LHCN-M2 (cell line): ENCODE measurements at places on chromosomes 6 and 20. TPM values are rescaled to one million over a fixed set of nuclear protein-coding genes. Genes with fewer than 3 reads are reported as not detected.
A peak's percentile ranks its signal among the peaks of the same experiment; 100 is the strongest.

HCRTR2 gene
- not detected in 2 replicates for total RNA-seq

RFX6 gene
- not detected in 2 replicates for total RNA-seq

EZR gene
- 84.7 and 93.2 TPM in 2 replicates for total RNA-seq

EGFL8 gene
- 1.3 and 2.4 TPM in 2 replicates for total RNA-seq

CNBD2 gene
- total RNA-seq = 1.4 TPM in 2 replicates

CST3 gene
- total RNA-seq = 356 and 431 TPM in 2 replicates

NFKBIL1 gene
- total RNA-seq = 21.2 and 26.8 TPM in 2 replicates

OPN5 gene
- not detected in 2 replicates for total RNA-seq

SLC44A4 gene
- 0.06 TPM in 1 of 2 replicates, not detected in the other for total RNA-seq

DNA sequence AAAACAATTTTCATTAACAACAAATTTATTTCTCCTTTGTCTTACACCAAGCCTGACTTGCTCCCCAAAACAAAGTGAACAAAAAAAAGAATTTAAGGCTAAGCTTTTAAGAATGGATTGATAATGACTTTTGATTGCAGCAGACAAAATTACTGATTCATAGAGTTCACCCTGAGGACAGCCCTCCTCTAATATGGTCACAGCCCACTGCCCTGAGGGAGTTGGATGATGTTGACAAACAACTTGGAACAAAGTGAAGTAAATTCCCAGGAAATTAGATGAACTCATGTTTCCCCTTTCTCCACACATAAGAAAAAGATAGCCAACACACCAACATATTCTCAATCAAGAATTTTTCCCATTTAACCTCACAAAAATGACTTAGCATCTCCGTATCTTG is 7.7 kb upstream of the ISM1 start:
- no peak for DNase-seq

DNA sequence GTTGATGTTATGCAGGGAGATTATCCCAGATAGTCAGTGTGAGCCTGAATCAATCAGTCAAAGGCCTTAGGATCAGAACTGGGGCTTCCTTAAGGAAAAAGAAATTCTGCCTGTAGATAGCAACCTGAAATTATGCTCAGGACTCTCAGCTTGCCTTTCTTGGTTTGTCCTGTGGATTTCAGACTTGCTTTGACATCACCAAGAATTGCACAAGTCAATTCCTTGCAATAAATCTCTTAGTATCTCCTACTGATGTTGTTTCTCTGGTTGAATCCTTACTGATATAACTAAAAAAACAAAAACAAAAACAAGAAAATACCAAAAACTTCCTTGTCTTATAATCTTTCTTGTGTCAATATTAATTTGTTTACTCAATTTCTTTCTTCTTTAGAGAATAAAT is 258.9 kb upstream of the TCF21 start:
- no peak for DNase-seq

GRCh38 chr6:33314515-33314942 is 651 bp upstream of the TAPBP start:
- peak; percentile 77 for DNase-seq

GRCh38 chr20:815914-816606 is 17.5 kb upstream of the FAM110A start:
- no peak for DNase-seq

- no peak for DNase-seq
These were observed 57.9 kb upstream of the MLN start for GRCh38 chr6:33861722-33862121.

GRCh38 chr6:85192596-85192995 is 257.3 kb upstream of the NT5E start:
- DNase-seq = peak; percentile 22

- peak; percentile 8 for DNase-seq
These were observed 14.0 kb downstream of the DPPA5 start for GRCh38 chr6:73340048-73340447.

DNA sequence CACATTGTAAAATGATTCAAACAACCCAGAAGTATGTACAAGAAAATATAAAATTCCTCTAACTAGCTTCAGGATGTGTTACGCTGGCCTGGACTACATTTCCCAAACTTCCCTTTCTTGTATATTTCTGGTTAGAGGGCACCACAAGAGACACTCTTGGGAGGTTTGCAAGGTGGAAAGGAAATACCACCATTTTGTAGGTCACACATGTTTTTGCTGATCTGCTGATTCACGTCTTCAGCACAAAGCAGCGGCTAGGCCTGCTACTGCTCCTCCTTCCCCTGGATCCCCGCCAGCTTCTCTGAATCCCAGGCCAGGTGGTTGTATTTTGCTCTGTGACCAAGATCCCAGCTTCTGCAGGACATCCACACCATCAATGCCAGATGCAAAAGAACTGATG is 104.2 kb downstream of the AGPAT4 start:
- peak; percentile 59 for DNase-seq

- no peak for DNase-seq
These were observed 2.8 kb upstream of the HMGA1 start for GRCh38 chr6:34233867-34234266.

DNA sequence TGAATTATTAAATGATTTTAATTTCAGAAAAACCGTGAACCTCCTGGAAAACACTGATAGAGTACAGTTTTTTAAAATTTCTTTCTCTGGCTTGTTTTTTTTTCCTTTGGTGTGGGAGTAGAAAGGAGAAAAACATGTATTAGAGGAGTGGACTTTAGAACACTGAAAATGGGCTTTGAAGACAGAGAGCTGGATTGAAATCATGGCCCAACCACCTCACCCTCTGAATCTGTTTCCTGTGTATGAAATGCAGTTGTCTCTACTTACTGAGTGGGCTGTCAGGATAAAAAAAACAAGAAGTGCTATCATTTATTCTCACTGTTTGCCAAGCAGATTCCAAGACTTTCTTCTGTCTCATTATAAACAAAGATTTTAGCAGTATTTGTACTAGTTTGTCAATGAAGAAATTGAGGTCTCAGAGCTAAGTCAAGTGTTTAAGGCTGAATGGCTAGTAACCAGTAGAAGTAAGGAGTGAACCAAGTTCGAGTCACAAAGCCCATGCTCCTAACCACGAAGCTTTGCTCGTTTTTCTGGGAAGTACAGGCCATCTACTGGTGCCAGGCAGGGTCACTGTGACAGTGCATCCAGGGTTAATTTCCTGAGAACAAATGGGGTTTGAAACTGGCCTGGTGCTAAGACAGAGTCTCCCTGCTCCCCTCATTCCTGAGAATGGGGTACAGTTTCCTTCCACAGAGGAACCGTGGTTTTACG is 256.4 kb downstream of the TMEM242 start:
- peak; percentile 36 for DNase-seq

DNA sequence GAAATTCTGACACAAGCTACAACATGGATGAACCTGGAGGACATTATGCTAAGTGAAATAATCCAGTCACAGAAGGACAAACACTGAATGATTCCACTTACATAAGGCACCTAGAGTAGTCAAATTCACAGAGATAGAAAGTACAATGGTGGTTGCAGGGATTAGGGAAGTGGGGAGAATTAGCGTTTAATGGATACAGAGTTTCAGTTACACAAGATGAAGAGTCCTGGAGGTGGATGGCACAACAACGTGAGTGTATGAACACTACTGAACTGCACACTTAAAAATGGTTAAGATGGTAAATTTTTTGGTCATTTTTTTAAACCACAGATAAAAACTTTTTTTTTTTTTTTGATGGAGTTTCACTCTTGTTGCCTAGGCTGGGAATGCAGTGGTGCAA is 24.7 kb downstream of the MOCS3 start:
- no peak for DNase-seq

DNA sequence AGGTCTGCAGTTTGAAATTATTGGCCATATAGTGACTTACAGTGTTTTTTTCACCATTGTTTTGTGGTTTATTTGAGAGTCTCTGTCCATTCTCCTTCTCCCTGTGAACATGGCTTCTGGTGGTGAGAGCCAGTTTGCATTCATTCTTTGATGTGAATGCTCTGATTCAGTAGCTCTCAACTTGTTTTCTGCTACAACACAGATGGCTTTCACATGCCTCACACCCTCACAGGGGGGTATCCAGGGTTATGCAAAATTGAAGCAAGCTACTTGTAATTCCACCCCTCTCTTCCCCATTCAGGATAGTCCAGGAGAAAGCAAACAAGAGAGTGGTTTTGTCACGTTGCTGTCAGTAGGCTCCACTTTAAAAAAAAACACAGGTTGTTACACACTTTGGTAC is 55.6 kb downstream of the SLX4IP start:
- DNase-seq = no peak

GRCh38 chr20:8344631-8345030 is 212.6 kb downstream of the PLCB1 start:
- no peak for DNase-seq
